ENCODE measurements at places on chromosomes 11 and 22. TPM values are rescaled to one million over a fixed set of nuclear protein-coding genes. Genes with fewer than 3 reads are reported as not detected.

Gene LRRC74B
- total RNA-seq: under 0.01 TPM

Gene RHOD
- 0.54 TPM for total RNA-seq

Gene OR4A16
- total RNA-seq: not detected

Gene CRYBA4
- total RNA-seq: not detected

Gene FOLH1
- 0.54 TPM for total RNA-seq

Gene LMO2
- 148 TPM for total RNA-seq

Gene FAM111B
- 0.81 TPM for total RNA-seq

Gene RSF1
- 15.1 TPM for total RNA-seq

Gene CPT1B
- 13.2 TPM for total RNA-seq

Gene MCHR1
- not detected for total RNA-seq

Gene FUT4
- 12.9 TPM for total RNA-seq

DNA sequence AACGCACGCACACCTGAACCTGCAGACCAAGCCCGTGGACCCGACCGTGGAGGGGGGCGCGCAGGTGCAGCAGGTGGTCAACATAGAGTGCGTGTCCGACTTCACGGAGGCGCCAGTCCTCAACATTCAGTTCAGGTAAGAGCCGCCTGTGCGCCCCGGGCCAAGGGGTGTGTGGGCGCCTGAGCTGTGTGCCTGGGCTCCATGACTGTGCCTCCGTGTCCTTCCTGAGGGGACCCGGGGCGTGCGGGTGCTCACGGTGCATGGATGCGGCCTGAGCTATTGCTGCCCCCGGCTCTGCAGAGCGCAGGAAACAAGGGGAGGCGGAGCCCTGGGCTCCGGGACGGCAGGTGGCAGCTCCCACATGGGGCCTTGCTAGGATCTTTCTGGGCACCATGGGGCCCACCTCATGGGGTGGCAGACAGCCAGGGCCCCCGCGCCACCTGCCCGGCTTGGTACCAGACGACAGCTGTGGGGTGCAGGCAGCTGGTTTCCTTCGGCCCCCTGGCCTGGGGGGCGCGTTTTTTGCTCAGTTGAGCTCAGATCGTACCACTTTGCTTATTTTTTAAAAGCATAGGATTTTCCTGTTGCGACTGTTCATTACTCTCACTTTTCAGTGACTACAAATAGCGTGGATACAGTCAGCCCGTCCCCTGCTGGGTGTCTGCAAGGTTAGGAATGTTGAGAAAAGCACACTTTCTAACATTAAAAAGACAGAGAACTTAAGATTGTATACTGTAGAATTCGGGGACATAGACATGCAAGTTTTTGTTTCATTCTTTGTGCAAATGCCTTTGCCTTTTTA is 28.3 kb downstream of the MUC6 start:
- DNase-seq: no peak

GRCh38 chr11:44566952-44567875 is 1.8 kb downstream of the CD82 start:
- DNase-seq: no peak

DNA sequence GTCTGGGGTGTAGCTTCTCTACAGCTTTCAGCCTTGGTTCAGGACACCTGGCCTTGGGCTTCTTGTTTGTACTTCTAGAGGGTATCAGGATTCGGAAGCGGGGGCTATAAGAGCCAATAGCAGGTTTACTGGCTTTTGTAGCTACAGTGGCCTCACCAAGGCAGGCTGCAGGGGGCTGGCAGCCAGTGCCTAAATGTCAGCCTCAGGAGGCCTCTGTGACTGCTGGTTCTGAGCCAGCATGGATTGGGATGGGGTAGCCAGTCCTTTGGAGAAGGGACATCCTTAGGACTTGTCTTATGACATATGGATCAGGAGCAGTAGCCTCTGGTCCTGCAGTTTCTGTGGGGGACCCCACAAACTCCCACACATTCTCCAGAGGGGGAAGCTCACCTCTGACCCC is 29.9 kb downstream of the EIF3F start:
- DNase-seq: no peak

DNA sequence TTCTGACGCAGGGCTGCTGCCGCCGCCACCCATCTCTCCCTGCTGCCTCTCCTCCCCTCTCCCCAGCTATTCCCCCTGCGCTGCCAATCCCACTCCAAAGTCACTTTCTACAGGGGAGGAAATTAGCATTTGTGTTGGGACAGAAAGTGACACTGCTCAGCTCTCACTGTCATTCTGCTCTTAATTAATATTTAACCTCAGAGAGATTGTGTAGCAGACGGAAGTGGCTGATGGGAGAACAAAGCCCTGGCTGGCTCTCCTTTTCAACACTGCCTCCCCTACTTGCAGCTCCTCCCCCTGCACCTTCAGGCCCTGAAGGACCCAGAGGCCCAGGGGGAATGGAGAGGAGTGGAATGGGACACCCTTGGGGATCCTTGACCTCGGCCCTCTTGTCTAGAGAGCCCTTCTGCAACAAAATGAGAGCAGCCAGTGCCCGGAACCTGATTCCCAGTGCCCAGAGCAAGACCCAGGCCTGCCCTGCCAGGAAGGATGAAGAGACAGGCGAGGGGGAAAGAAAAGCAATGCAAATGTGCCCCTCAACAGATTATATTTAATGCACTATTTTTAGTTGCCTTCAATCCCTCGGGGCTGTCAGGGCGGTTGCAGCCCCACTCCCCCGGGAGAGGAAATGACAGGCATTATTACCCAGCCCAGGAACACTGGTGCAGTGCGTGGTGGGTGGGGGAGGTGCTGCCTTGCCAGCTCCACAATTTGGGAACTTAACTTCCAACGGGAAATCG is 14.6 kb upstream of the NRGN start:
- no peak for DNase-seq

GRCh38 chr11:57514538-57515331 is 767 bp downstream of the SLC43A1 start:
- DNase-seq: no peak

DNA sequence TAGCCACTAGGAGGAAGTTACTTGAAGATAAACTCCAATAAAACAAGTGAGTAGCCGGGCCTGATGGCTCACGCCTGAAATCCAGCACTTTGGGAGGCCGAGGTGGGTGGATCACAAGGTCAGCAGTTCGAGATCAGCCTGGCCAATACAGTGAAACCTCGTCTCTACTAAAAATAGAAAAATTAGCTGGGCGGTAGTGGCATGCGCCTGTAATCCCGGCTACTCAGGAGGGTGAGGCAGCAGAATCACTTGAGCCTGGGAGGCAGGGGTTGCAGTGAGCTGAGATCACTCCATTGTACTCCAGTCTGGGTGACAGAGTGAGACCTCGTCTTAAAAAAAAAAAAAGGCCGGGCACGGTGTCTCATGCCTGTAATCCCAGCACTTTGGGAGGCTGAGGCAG is 34.0 kb upstream of the CLPB start:
- DNase-seq: no peak

- no peak for DNase-seq
Observed at GRCh38 chr11:119863236-119863635, 134.2 kb upstream of the NECTIN1 start.

GRCh38 chr11:76765863-76766350 is 17.2 kb upstream of the TSKU start:
- DNase-seq: no peak

DNA sequence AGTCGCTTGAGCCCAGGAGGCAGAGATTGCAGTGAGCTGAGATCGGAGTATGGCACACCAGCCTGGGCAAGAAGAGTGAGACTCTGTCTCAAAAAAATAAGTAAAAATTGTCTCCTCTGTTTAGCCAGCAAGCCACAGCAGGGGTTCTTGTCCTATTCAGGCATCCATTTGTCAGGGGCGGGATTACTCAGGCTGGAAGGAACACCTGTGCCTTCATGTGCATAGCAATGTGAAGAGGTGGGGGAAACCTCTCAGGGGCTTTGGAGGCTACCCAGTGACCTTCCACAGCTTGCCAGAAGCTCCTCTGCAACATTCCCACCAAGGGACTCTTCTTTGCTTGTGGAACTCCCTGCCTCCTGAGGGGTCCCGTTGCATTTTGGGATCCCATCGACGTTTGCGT is 63.3 kb downstream of the FBLN1 start:
- DNase-seq: no peak

DNA sequence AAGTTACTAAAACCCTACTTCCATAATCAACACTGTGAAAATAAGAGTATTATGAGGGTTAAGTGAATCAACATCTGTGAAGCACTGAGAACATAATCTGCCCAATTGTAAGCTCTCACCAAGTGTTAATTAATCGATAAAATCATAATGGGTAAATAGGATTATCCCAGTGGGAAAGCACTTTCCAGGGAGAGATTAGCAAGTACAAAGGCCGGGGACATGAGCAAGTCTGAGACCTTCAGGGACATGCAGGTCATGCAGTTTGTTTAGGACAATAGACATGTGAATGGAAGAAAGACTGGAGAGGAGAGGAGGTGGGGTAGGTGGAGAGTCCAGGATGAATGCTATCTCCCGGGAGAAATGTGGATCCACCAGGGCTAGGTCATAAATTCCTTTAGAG is 57.8 kb upstream of the FIBIN start:
- no peak for DNase-seq

- DNase-seq: no peak
Observed at GRCh38 chr11:104090767-104091166, 54.3 kb downstream of the DDI1 start.

DNA sequence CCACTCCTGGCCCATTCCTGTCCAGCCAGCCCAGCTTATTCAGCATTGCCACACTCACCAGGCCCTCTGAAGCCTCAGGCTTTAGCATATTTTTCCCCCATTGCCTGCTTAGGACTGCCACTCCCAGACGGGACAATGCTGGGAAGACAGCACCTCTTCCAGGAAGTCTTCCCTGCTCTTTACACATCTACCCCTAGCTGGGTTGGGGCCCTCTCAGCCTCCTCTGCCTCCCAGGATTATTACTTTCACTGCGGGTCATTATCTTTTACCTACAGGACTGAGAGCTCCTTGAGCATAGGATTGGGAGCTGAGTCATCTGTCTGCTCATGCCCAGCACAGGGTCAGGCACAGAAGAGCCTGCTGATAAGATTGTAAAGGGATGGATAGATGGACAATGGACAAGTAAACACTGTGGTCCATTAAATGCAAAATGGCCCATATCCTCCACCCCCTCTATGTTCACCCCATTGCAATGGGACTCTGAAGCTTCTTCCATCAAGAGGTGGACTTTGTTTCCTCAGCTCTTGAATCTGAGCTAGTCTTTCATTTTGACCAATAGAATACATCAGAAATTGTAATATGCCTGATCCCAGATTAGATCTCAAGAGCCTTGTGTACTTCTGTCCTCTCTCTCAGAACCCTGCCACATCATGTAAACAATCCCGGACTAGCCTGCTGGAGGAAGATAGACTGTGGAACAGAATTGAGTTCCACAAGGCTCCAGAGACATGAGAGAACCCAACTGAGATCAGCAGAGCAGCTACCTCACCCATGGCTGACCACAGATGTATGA is 32.0 kb upstream of the LRRC32 start:
- DNase-seq: no peak

- no peak for DNase-seq
Observed at GRCh38 chr11:96384156-96384555, 5.6 kb downstream of the CCDC82 start.

GRCh38 chr22:42287174-42287890 is 16.9 kb upstream of the TCF20 start:
- DNase-seq: no peak

DNA sequence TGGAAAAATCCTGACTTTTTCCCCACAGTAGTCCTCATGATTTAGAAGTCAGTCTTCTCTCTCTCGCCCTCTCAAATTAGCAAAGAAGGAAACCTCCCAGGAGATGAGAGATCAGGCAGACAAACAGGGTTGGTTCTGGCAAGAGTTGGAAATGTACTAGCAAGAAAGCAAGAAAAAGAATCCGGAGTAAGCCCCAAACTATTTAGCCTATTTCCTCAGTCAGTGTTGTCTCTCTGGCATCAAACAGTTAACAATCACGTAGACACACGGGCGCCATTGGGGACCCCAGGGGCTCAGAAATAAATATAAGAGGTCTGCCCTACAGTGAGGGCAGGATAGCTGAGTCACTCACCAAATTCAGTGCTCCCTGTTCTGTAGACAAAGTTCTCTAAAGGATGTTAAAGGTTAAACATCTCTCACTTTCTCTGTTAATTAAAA is 4.7 kb downstream of the C11orf52 start:
- DNase-seq: no peak

GRCh38 chr11:72668629-72669347 is 5.4 kb downstream of the PDE2A start:
- DNase-seq: no peak

DNA sequence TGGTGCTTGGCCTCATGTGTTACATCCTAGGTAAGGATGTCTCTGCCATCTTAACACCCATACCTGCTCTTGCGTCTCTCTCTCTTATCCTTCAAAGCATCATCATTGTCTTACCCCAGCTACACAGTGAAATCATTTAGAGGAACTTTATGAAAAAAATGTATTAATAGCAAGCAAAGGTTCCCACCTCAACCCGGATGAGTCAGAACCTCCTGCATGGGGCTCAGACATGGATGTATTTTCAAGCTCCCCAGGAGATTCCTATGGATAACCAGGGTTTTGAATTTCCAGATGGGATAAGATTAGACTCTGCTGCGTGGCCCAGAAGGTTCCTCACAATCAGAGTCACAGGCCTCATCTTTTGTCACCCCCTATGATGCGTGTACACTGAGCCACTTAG is 89.1 kb upstream of the NNMT start:
- DNase-seq: no peak

- DNase-seq: no peak
Observed at GRCh38 chr22:26586556-26587325, 3.2 kb downstream of the TPST2 start.

DNA sequence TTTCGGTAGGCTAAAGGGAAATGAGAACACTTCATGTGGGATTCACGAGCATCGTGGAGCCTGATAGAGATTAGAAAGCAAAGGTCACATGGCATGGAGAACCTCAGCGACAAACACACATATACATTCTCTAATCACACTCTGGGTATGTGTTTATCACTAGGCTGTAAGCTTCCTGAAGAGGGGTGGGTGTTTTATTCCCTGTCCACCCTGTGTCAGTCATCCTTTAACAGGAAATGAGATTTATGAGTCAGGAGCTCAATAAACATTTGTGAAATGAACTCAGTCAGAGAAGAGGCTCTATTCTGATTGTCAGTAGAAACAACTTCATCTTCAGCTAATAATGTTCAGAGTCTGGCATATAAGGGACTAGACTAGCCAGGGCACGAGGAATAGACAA is 71.7 kb upstream of the EIF3M start:
- DNase-seq: no peak

GRCh38 chr22:44181033-44181911 is 547 bp downstream of the PARVG start:
- peak; percentile 90 for DNase-seq

- DNase-seq: no peak
Observed at GRCh38 chr11:123072332-123072761, 10.4 kb upstream of the HSPA8 start.

DNA sequence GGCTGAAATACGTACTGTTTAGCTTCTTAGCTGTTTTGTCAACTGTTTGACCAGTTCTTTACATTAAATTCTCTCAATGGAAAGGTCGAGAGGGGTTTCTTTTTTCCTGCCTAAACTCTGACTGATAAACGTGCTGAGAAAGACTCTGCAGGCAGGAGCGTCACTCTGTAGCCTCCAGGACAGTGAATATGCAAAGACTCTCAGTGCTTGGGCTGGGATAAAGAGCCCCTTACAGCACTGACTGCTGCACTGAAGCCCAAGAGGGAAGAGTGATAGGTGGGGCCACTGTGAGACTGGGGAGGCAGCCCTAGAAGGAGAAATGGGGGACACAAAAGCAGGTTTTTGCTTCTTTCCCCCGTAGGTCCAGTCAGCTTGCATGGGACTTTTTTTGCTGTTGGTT is 213.5 kb downstream of the TENM4 start:
- no peak for DNase-seq
